ENCODE measurements at places on chromosomes 5 and 9. TPM values are rescaled to one million over a fixed set of nuclear protein-coding genes. Genes with fewer than 3 reads are reported as not detected.

The ABLIM3 gene
- total RNA-seq: 1.8 TPM

The F2R gene
- 6.8 TPM for total RNA-seq

The FGFR4 gene
- total RNA-seq: 4.4 TPM

The SCGB3A2 gene
- total RNA-seq: not detected

The C9orf72 gene
- 19.9 TPM for total RNA-seq

The EIF4EBP3 gene
- total RNA-seq: 11.8 TPM
